Stimulated activated CD8-positive, alpha-beta memory T cell treated with anti-CD3 and anti-CD28 coated beads, Interleukin-4, amount 100 ng/mL, for 4 hours (primary cell): ENCODE measurements at places on chromosomes 4 and X.

GRCh38 chr4:57550198-57550597 lies 440.0 kb upstream of the IGFBP7 start:
- no peak for DNase-seq

DNA sequence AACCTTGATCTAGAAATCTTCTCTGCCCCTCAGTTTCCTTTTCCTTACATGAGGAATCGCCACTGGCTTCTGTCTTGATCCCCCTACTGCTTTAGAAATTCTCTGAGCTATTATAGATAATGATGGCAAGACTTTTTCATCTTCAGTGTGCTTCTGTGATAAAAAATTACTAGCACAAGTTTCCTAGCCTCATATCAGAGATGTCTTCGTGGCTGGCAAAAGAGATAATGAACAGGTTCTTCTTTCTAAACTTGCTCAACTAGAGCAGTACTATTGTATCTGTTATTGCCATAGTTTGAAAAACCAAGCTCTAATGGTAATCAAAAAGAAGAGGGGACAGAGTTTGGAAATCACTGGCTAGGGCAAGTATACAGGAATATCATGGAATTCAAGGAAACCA lies 4.1 kb upstream of the PDGFC start:
- no peak for DNase-seq

GRCh38 chr4:106569146-106570031 lies 200.8 kb upstream of the GIMD1 start:
- DNase-seq = no peak

DNA sequence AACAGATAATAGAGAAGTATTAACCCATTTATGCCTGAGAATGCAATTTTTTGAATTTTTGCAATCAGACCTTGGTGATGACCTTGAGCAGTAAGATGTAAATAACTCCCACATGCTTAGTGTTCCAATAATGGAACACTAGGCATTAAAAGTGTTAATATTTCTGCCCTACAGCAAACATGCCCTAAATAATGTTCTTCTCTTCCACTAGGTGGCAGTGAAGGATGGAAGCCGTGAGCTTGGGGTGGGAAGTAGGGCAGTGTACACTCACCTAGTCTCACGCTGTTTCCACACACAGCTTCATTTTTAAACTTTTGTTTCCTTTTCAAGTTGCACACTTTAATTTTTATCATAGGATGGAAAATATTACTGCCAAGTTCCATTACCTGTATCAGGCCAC lies 613.1 kb upstream of the HS3ST1 start:
- DNase-seq = no peak

- DNase-seq = no peak
These were observed 486.4 kb upstream of the FSTL5 start for GRCh38 chr4:162650166-162650565.

DNA sequence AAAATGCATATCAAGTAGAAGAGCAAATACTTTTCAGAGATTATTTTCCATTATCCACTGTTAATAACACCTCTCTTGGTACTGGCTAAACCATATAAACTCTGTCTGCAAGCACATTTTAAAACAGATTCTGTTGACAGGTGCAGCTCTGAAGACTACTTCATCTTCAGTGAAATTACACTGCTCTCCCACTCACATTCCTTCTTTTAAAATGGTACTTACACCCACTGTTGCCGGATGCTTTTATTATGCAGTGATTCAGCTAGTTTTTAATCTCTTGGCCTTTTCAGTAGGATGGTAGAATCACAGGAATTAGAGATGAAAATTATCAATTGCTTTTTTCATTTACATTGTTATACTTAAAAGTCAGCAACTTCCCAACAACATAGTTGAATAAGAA lies 381.6 kb downstream of the GASK1B start:
- no peak for DNase-seq

DNA sequence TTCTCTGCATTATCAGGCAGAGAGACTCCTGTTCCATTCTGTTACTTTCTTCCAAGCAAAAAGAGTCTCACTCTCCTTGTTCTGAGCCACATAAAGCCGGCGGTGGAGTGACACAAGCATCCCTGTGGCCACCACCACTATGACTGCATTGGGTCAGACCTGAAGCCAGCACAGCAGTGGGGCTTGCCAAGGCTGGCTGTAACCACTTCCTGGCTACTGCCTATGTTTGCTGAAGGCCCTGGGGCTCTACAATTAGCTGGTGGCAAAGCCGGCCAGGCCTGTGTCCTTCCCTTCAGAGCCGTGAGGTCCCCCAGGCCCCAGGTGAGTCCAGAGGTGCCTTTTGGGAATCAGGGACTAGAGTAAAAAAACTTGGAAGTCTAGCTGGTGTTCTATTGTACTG lies 31.8 kb downstream of the PLAC8 start:
- DNase-seq = no peak

- no peak for DNase-seq
These were observed 422.9 kb downstream of the SPRY1 start for GRCh38 chr4:123819362-123820035.

GRCh38 chr4:127246963-127247952 lies 385.5 kb upstream of the INTU start:
- no peak for DNase-seq

GRCh38 chr4:155338196-155338595 lies 38.6 kb downstream of the MAP9 start:
- no peak for DNase-seq
